Lung (tissue), 17 donors: ENCODE measurements at places on chromosomes 16 and 17. TPM values are rescaled to one million over a fixed set of nuclear protein-coding genes. Genes with fewer than 3 reads are reported as not detected.

DNA sequence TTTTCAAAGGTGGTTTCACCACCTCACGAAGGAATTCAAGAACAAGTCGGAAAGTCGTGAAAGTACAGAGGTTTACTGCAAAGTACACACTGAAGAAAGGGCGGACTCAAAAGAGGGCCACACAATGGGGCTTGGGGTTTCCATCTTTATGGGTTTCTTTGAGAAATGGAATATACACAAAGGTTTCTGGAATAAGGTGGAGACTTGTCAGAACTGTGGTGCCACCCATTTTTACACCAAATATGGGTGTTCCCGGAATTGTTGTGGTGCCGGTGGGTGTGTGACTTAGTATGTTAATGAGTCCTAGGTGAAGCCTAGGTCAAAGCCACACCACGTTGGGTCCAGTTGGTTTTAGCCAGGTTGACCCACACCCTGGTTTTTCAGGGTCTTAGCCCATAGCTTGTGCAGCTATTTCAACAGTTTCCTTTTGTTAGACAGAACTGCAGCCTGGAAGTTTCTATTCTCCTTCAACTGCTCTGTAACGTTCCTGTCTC, 567 bp upstream of the GCSH start:
- no peak for DNase-seq

Gene C17orf113
- total RNA-seq: 1.7 TPM

Gene SDK2
- 41.7 TPM for total RNA-seq

GRCh38 chr17:48153691-48154358, 46.3 kb downstream of the SNX11 start:
- peak; percentile 67 for DNase-seq

GRCh38 chr17:28958820-28959455, 7.6 kb upstream of the PHF12 start:
- DNase-seq: no peak

Gene ODAD4
- 16.7 TPM for total RNA-seq

DNA sequence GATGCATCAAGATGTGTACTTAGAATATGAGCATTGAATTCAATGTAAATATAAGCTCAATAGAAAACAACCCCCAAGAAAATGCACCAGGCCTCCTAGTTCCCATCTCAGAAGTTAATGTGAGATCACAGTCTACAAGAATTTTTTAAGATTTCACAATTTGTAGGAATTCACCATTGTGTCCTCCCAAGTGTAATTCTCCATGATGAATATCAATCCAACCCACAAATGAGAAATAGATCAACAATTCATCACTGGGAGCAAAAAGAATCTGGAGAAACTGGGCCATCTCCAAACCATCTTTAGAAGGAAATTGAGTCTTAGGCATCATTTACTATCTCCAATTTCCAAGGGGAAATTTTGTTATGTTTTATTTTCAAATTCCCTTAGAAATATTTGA, 310.5 kb upstream of the GOT2 start:
- DNase-seq: no peak

- DNase-seq: no peak
Measured at GRCh38 chr16:88503374-88503770, 50.3 kb downstream of the ZFPM1 start.

DNA sequence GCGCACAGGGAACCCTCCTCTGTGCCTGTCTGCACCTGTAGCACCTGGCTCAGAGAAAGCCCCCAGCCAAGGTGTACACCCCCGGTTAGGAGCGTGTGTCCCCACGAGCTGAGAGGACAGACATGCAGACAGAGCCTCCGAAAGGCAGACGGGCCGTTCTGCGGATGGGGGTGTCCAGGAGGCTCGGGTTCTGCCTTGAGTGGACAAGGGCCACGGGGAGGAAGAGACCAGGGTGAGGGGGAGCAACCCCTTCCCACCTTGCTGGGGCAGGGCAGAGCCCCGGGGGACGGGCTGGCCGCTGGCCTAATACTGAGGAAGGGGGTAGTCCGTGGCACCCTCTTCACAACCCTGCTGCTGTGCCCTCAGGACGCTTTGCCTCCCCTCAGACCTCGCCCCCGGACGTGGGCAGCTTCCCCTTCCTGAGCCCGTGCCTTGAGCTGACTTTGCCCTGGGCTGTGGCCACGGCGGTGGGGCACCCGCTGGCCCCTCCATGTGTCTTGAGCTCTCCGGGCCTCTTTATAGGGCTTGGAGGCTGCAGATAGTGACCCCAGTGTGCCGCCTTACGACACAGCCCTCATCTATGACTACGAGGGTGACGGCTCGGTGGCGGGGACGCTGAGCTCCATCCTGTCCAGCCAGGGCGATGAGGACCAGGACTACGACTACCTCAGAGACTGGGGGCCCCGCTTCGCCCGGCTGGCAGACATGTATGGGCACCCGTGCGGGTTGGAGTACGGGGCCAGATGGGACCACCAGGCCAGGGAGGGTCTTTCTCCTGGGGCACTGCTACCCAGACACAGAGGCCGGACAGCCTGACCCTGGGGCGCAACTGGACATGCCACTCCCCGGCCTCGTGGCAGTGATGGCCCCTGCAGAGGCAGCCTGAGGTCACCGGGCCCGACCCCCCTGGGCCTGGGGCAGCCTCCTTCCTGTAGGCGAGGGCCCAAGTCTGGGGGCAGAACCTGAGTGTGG, 5.7 kb downstream of the SLC22A31 start:
- DNase-seq: no peak

GRCh38 chr16:69833357-69834282, 71.5 kb downstream of the WWP2 start:
- DNase-seq: peak; percentile 61

Gene CA7
- not detected for total RNA-seq

DNA sequence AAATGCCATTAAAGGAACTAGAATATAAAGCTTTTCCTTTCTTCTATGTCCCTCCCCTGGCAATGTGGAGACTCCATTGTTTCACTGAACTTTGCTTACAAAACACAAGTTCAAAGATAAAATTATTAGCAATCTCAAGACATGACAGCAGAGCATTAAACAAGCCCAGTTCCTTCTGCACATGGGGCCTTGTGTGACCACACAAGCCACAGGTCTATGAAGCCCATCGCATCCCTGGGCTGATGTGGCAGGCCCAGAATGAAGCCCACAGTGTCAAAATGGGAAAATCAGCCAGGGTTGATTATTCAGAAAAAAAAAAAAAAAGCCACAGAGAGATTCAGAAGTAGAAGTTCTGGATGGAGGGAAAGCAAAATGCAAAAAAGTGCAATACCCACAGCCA, 12.9 kb upstream of the SLC39A11 start:
- DNase-seq: no peak

Gene CD300LB
- total RNA-seq: 0.82 TPM

GRCh38 chr17:54985476-54985875, 16.9 kb downstream of the STXBP4 start:
- DNase-seq: no peak

DNA sequence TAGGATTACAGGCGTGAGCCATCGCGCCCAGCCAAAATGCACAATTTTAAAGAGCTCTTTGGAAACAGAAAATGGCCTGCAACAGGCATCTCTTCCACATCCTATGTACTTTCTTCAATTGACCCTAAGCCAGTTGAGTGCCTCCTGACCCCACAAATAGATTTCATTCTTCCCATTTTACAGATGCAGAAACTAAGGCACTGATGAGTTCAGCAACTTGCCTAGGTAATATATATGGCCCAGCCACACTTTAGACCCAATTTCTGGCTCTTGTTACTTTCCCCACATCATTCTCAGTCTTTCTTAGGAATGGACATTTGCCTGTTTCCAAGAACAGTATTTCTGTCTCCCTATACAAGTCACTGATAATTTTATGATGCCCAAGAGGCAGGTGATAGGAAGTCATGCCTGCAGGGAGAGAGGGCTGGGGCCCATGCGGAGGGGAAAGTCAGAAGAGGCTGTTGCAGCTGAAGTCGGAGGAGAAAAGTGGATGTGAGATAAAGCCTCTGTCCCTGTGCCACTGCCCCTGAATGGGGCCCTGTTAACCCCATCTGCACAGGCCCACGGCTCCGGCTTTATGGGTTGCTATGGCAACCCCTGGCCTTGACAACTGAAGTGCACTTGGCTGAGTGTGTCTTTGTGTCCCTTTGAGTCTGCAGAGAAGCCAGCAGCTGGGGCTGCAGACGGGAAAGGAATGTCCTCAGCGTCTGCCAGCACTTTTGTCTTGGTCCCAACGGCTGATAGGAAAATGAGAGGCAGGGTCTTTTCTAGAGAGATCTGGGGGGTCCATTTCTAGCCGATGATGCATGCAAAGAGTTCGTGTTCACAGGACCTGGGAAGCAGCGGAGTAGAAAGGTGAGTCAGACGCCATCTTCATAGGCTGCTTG, 45.9 kb downstream of the ABAT start:
- DNase-seq: peak; percentile 90

Gene HOXB1
- not detected for total RNA-seq

DNA sequence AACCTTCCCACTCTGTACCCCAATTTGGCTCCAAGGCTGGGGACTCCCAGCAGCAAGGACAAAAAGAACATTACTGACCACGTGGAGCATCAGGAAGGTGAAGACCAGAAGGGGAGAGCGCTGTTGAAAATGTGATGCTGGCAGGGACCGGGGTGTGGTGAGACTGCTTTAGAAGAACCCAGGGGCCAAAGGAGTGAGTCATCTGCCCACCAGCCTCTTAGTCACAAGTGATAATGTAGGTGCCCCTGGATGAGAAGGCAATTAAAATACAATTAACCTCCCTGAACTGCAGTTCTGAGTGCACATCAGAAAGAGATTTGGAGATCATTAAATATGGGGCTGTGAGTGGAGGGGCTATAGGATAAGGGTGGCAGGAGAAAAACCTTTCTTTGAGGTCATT, 366.6 kb upstream of the CCL2 start:
- DNase-seq: no peak

Gene TMEM88
- total RNA-seq: 6.3 TPM

GRCh38 chr17:83149761-83150251, 70.4 kb downstream of the METRNL start:
- no peak for DNase-seq

- DNase-seq: no peak
Measured at GRCh38 chr17:17256316-17256715, 19.3 kb upstream of the FLCN start.

GRCh38 chr16:30619638-30620037, 9.4 kb upstream of the ZNF689 start:
- DNase-seq: no peak

- DNase-seq: peak; percentile 83
Measured at GRCh38 chr16:71230122-71230845, at the start of gene HYDIN. HYDIN (minus strand) TSS chr16:71230722; CDS start chr16:71186895, 43,827 bp downstream.

Gene PIMREG
- total RNA-seq: 3.0 TPM

DNA sequence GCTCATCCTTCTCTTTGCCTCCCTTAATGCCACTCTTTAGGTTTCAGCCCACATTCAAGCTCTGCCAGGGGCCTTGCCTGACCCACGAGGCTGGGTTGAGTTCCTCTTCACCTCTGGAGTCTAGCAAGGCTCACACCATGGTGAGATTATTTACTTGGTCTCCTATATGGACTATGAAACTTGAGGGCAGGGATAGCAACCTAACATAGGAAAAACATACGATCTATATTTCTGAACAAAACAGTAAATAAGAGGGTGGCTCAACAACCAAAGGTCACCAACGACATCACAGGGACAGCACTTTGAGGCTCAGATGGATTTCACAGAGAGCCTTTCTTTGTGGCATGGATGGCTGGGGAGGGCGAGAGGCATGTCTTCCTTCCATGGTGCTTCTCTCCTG, 197.0 kb downstream of the MAF start:
- DNase-seq: no peak

Gene RNF227
- 5.4 TPM for total RNA-seq

Gene ANKS4B
- 0.11 TPM for total RNA-seq

Gene SCNN1B
- 58.7 TPM for total RNA-seq

DNA sequence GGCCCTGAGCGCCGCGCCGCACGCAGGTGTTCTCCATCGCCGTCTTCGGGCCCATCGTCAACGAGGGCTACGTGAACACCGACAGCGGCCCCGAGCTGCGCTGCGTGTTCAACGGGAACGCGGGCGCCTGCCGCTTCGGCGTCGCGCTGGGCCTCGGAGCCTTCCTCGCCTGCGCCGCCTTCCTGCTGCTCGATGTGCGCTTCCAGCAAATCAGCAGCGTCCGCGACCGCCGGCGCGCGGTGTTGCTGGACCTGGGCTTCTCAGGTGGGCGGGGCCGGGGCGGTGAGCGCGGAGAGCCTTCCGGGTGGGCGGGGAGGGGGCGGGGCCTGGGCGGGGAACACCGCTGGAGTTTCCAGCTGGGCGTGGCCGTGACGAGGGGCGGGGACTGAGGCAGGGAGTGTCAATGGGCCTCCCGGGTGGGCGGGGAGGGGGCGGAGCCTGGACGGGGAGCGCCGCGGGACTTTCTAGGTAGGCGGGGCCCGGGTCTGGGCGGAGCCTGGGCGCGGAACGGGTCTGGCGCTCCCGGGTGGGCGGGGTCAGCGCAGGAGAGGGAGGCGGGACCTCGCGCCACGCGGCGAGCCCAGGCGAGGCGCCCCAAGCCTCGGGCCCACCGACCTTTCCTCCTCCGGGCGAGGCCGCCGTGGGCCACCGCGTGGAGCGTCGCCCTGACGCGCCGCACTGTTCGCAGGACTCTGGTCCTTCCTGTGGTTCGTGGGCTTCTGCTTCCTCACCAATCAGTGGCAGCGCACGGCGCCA, 2.4 kb downstream of the SYNGR3 start:
- DNase-seq: peak; percentile 78

Gene RHBDL1
- 5.4 TPM for total RNA-seq
